ENCODE measurements at places on chromosomes 7 and 10.

DNA sequence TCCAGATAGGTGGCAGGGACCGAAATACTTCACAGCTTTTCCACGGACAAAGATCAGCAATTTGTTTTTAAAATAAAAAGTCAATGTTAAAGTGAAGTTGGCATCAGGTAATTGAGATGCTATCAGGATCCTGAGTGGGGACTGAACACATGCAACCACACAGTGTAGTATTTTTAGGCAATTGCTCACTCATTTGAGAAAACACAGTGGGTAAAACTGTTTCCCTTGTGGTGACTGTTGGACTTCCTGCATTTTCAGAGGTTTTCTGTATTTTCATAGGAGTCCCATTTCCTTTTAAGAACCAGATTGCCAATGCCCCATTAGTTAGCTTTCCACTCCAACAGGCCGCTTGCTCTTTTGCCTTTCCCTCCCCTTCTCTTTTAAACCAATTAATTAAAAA lies 159.5 kb upstream of the ZNF32 start:
- no peak for DNase-seq

- DNase-seq: no peak
These were observed 167.3 kb upstream of the SHH start for GRCh38 chr7:155979566-155979965.

GRCh38 chr7:141045842-141046620 lies 27.8 kb upstream of the TMEM178B start:
- DNase-seq: no peak

GRCh38 chr10:27285093-27285492 lies 44.5 kb upstream of the ACBD5 start:
- DNase-seq: no peak

DNA sequence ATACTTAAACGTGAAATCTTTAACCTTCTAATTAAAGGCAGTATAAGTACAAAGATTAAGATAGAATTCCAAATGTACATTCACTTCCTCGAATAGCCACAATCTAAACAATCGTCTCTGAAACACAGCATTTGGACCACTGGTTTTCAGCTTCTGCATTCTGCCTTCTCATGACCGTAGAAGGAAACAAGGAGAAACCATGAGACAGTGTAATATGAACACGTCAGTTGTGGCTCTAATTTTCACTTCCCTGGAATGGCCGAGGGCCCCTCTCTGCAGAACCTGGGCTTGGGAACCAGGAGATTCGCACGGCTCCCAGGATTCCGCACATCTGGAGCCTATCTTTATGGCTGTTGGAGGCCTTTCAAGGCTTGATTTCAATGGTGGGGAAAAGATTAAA lies 189.3 kb downstream of the KLF6 start:
- DNase-seq: peak; percentile 3

GRCh38 chr10:62618576-62619412 lies 185.7 kb upstream of the ADO start:
- no peak for DNase-seq

DNA sequence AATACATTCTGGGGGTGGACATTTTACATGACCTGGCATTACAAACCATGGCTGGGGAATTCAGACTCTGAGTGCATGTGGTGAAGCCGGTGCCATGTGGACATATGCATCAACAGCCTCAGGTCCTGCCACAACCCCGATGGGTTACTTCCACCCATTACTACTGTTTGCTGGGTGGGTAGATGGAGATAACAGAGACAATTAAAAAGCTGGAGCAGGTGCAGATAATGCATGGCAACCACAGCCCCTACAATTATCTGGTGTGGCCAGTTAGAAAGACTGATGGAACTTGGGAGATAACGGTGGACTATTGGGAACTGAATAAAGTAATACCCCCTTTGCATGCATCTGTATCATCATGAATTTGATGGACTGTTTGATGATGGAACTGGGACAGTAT lies 21.6 kb upstream of the ADAMTS14 start:
- no peak for DNase-seq

DNA sequence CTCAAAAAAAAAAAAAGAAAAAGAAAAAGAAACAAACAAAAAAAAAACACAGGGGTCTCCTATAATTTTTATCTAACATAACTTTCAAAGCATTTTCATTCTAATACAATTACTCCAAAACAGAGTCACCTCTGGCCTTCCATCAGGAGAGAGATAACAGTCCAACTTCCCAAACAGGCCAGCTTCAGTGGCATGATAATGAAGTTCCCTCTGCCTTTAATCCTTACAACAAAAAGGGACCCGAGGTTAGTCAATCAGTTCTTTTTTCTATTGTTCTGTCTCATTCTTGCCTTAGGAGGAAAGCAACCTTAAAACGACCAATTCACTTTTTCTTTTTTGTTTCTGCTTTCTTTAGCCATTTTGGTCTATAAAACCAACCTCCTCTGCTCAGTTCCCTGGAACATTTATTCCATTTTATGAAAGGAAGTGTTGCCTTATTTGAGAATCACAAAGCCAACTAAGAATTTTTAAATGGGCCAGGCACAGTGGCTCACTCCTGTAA lies 16.5 kb upstream of the FXYD4 start:
- no peak for DNase-seq

GRCh38 chr10:97319671-97320479 lies 804 bp downstream of the FRAT1 start:
- no peak for DNase-seq

DNA sequence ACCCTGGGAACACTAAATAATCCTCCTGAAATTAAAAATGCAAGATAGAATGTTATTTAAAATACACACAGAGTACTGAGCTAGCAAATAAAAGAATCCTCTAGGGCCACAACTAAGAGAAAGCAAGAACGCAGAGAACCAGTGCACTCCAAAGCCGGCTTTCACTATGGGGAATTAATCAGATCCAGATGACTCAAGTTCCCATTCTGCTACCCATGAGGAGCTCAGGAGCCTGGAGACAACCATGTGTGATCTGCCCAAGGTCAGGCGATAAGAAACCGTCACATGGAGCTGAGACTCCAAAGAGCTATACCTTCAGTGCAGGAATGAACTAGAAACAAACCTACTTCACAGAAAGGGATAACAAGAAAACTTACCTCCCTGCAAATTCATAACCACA lies 19.5 kb upstream of the CYREN start:
- no peak for DNase-seq

DNA sequence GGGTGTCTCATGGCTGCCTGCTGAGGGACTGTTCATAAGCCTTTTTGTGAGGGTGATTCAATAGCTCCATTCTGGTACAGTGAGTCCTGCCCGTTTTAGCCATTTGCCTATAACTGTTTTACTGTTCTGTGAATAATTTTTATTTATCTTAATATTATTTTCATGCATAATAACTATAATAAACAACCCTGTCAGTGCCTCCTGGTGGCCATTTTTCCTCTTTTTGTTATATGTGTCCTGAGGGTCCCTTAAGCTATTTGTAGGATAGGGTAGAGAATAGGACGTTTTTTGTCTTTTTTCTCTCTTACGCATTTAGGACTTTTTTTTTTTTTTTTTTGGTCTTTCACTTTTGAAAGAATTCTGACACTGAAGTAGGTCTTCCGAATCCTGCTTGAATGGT lies 2.9 kb downstream of the C1QL3 start:
- DNase-seq: no peak

DNA sequence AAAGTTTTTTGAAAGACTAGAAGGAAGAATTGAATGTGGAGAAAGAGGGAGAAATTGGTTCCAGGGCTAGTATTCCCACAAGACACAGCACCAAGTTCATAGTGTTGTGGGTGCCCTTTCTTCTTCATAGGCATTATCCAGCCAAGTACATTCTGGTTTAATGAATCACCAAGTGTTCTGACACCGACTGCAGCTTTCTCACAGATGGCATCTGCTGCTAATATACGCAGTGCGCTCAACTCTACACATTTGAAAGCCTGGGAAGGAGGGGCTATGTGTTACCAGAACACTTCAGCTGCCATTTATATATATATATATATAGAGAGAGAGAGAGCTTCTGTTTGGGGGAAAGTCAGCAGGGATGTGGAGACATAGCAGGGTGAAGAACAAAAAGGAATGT lies 1168.4 kb downstream of the GATA3 start:
- DNase-seq: no peak

GRCh38 chr10:74337330-74338016 lies 186.5 kb downstream of the ADK start:
- DNase-seq: no peak

DNA sequence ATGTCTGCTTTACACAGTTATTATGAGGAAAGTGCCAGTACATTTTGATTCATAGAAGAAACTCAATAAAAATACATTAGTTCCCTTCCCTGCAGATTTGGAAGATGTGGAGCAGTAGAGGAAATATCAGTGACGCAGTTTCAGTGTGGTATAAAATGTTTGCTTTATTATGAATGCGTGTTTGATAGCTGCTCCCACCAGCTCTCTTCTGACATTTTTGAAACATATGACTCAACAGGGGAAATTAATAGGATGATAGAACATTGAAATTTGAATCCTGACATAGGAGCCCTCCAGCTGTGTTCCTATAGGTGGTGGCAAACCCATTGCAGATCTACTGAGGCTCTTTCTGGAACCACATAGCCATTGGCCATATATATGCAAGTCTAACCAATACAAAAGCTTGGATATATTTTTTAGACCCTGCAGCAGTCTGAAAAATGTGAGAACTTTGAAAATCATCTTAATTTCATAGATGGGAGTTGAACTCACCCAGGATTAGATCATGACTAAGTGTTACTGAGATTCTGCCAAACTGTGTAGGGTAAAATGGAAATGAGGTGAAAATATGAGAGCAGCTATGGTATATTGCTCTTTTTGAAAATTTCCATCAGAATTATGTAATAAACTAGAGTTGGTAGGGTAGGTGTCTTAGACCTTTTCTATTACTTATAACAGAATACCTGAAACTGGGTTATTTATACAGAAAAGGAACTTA lies 47.8 kb downstream of the BZW2 start:
- peak; percentile 63 for DNase-seq

DNA sequence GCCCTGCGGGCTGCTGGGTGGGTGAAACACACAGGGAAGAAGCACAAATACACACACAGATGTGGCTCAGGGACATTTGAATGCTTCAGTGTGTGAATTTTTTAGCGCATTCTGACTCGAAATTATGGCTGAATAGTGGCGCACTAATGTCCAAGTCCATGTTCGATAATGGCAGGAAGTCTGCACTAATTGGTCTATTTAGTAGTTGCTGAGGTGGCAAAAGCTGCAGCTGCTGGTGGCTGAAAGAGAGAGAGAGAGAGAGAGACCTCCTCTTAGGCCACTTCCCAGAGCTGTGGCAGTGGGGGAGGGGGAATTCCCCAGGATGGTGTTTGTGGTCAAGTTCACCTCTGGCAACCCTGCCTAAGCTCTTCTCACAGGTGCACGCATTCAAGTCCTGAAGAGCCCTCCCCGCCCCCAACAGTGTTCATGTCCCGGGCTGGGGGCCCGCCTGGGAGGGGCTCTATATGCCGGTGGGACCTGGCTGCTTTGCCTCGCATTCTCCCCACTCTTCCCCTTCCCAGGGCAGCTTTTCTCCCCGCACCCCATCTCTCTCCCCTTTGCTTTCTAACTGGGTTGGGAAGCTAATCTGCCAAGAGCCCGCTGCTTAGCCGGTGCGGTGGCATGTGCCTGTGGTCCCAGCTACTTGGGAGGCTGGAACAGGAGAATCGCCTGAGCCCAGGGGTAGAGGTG lies 6.0 kb upstream of the MNX1 start:
- DNase-seq: no peak

DNA sequence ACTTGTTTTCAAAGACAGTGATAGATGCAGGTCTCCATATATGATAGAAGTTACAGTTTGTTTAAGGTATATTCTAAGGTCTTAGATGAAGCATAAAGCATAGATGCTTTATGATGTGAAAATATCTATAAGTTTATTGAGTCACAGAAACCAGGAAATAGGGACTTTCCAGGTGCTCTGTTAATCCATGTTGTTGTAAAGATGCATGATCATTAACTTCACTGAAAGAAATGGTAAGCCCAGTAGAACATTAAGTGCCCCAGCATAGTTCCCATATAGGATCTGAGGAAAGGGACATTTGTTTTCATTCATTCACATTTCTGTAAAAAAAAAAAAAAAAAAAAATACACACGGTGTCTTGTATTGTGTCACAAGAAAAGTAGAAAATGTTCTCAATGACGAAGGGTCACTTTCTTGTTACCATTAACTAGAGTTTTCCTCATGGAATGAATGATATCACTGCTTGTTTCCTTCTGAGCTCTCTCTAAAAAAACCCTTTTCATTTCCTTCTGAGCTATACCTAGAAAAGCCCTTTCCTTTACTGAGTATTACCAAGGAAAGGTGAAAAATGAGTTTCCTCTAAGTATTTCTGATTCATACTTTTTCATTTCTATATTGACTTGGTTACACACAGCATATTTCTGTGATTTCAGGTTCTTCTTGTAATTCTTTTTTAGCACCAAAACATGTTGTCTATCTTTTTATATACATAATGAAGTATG lies 105.2 kb downstream of the MACC1 start:
- DNase-seq: no peak

DNA sequence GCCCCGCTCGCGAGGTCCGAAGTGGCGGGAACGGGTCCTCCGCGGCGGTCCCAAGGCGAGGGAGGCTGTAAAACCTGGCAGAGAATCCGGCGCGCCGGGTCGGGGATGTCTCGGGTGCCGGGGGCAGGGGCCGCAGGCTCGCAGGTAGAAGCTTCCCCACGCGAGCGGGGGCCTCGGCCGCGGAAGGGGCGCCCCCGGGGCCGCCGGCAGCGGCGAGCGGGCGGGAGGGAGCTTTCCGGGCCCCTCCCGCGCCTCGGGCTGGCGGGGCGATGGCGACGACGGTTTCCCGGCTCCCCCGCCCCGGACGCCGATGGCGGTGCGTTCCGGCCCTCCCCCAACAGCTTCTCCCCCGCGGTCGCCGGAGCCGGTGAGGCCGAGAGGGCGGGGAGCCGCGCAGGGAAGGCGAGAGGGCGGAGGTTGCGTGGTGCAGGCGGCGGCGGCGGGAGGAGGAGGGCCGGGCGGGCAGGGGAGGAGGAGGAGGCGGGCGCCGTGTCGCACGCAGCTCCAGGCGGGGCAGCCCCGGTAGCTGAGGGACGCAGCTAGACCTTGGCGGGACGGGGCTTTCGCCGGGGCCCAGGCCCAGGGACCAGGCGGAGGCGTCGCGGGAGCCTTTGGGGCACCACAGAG lies at the start of gene CUL1:
Gene CUL1 (plus strand): TSS at position 507 of the 627 bp plus-strand sequence. CDS start 31,220 bp downstream, outside the sequence.
- peak; percentile 65 for DNase-seq

DNA sequence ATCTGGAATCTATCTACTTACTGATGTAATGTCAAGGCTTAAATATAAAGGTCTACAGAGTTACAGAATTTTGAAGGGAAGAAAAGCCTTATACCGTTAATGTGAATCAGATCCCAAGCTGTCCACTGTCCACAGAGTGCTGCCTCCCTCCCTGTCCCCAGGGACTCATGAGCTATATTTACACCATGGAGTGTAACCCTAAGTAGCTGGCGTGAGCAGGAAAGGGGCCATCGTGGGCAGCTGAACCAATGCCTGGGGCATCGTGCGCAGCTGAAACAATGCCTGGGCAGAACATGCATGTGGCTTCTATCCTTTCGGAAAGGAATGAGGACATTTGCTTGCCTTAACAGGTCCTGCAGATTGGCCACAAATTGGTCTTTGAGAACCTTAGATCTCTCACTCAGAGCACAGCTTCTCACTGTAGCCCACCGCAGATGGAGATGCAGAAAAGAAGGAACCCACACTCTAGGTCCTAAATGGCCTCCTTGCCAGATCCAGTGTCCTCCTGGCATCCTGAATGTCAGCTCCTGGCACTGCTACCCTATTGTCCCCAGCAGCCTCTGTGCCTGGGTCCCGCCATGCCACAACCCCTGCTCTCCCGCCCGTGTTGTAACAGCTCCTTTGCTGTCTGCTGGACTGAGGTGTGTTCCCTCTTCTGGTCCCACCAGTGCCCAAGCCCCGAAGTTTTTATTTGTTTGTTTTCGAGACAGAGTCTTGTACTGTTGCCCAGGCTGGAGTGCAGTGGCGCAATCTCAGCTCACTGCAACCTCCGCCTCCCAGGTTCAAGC lies 30.3 kb downstream of the CCDC3 start:
- no peak for DNase-seq
